ENCODE measurements at places on chromosomes 5 and 9. TPM values are rescaled to one million over a fixed set of nuclear protein-coding genes. Genes with fewer than 3 reads are reported as not detected.

Gene DMRT2
- not detected for total RNA-seq

Gene PRR16
- total RNA-seq = 37.1 TPM

Gene NPR3
- not detected for total RNA-seq

Gene PDLIM4
- 4.6 TPM for total RNA-seq

Gene ZNF883
- total RNA-seq = not detected

Gene ZNF354C
- total RNA-seq = 3.0 TPM

Gene SPINK13
- not detected for total RNA-seq

Gene DIPK1B
- 5.8 TPM for total RNA-seq

Gene C9
- not detected for total RNA-seq

Gene TGFBI
- 56.9 TPM for total RNA-seq

Gene TXNDC8
- total RNA-seq = not detected

Gene FOXE1
- total RNA-seq = not detected

Gene PRUNE2
- 23.1 TPM for total RNA-seq

Gene SMIM32
- total RNA-seq = 18.4 TPM

Gene CD72
- 4.7 TPM for total RNA-seq

Gene BTNL8
- total RNA-seq = 6.6 TPM

Gene KIF20A
- total RNA-seq = 9.1 TPM

Gene PTPA
- total RNA-seq = 65.7 TPM

Gene DELE1
- 85.8 TPM for total RNA-seq

Gene BAAT
- 1.2 TPM for total RNA-seq

Gene SIT1
- not detected for total RNA-seq

Gene PCDHGA7
- 2.5 TPM for total RNA-seq

Gene EPB41L4B
- total RNA-seq = 71.4 TPM

Gene SPATA31A7
- total RNA-seq = not detected

Gene MYOT
- total RNA-seq = 4.3 TPM

Gene ZBTB43
- 18.7 TPM for total RNA-seq

Gene PCDHB9
- total RNA-seq = 0.38 TPM

Gene GDA
- 263 TPM for total RNA-seq

Gene MARCOL
- total RNA-seq = not detected

Gene TAS2R1
- total RNA-seq = not detected

Gene CDH9
- not detected for total RNA-seq

Gene SLC4A9
- 2.5 TPM for total RNA-seq

Gene HAVCR2
- total RNA-seq = 7.1 TPM

Gene GDNF
- total RNA-seq = 8.3 TPM

Gene MLANA
- not detected for total RNA-seq

Gene SLC6A7
- 15.7 TPM for total RNA-seq

Gene ENTPD8
- total RNA-seq = 81.8 TPM

Gene CCL21
- 54.7 TPM for total RNA-seq

Gene SYK
- 64.5 TPM for total RNA-seq

Gene ORM1
- not detected for total RNA-seq

Gene ISL1
- 2.3 TPM for total RNA-seq

Gene IZUMO3
- not detected for total RNA-seq

Gene PCDHB8
- not detected for total RNA-seq

Gene KIF12
- 29.7 TPM for total RNA-seq

Gene NXNL2
- total RNA-seq = not detected

Gene PITX1
- total RNA-seq = 2.5 TPM

Gene OR1J2
- not detected for total RNA-seq

Gene OR1Q1
- not detected for total RNA-seq

Gene MTX3
- 11.6 TPM for total RNA-seq

Gene HAVCR1
- total RNA-seq = not detected

Gene PKD2L2
- not detected for total RNA-seq

Gene IL13
- total RNA-seq = not detected

Gene DMRT3
- not detected for total RNA-seq

Gene CRB2
- total RNA-seq = not detected

Gene DBH
- not detected for total RNA-seq

Gene SPATA24
- 11.6 TPM for total RNA-seq

Gene BNC2
- total RNA-seq = 3.9 TPM

Gene PCDHGA9
- total RNA-seq = 3.4 TPM

Gene POU5F2
- 8.3 TPM for total RNA-seq
